Ovary (tissue), 10 donors: ENCODE measurements at places on chromosomes 6 and 20.

GRCh38 chr6:44430326-44430725 lies 42.8 kb downstream of the CDC5L start:
- H3K4me1 ChIP-seq: no peaks in the 10 kb centered on the region
- DNase-seq: no peak
- no peak overlapping the region for H3K27ac ChIP-seq
- no peaks in the 10 kb centered on the region for H3K36me3 ChIP-seq

DNA sequence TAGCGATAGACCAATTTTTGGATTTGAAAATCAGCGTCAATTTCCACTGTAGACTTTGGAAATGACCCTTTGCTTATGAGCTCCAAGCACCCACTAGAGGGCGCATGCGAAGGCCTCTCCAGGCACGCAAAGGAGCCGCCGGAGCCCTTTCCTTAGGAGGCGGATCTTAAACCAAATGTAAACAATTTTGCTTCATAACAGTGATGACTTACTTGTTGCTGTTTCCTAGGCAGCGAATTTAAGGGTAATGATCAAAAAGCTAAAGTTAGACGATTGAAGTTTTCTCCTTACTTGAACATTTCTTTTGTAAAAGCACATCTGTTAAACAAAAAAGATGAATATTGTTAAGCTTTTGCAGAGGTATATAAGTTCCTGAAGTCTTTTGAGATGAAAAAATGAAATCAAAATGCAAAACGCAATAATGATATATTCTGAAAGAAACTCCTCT lies 29.2 kb upstream of the EXOC2 start:
- H3K4me3 ChIP-seq: no peak overlapping the region
- no peaks in the 10 kb centered on the region for H3K4me1 ChIP-seq
- H3K27ac ChIP-seq: no peak overlapping the region
- H3K27me3 ChIP-seq: no peaks in the 10 kb centered on the region
- no peaks in the 10 kb centered on the region for H3K36me3 ChIP-seq

- H3K4me1 ChIP-seq: no peaks in the 10 kb centered on the region
- H3K4me3 ChIP-seq: no peak overlapping the region
- H3K36me3 ChIP-seq: no peaks in the 10 kb centered on the region
- DNase-seq: no peak
Observed at GRCh38 chr6:4209196-4209595, 73.8 kb upstream of the ECI2 start.

DNA sequence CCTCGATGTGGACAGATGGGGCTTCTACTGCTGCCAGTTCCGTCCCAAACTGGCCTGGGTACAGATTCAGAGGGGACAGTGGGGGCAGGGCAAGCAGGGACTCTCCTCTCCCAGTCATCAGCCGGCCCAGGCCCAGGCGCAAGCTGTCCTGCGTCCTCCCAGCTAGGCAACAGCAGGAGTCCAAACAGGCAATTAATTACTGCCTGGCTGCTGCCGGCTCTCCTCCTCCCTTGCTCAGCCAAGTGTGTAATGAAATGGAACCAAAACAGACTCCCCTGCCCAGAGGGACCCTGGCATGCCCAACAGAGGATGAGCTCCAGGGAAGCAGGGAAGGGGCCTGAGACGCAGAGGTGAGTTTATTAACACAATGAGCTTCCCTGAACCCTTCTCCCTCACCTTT lies 17.8 kb upstream of the SLC32A1 start:
- H3K4me1 ChIP-seq: no peaks in the 10 kb centered on the region
- no peak for DNase-seq
- no peak overlapping the region for H3K4me3 ChIP-seq
- H3K36me3 ChIP-seq: no peaks in the 10 kb centered on the region
- no peak overlapping the region for H3K27ac ChIP-seq
